Pons (tissue), 1 donor: ENCODE measurements at places on chromosomes 5 and 9.
A peak's percentile ranks its signal among the peaks of the same experiment; 100 is the strongest.

DNA sequence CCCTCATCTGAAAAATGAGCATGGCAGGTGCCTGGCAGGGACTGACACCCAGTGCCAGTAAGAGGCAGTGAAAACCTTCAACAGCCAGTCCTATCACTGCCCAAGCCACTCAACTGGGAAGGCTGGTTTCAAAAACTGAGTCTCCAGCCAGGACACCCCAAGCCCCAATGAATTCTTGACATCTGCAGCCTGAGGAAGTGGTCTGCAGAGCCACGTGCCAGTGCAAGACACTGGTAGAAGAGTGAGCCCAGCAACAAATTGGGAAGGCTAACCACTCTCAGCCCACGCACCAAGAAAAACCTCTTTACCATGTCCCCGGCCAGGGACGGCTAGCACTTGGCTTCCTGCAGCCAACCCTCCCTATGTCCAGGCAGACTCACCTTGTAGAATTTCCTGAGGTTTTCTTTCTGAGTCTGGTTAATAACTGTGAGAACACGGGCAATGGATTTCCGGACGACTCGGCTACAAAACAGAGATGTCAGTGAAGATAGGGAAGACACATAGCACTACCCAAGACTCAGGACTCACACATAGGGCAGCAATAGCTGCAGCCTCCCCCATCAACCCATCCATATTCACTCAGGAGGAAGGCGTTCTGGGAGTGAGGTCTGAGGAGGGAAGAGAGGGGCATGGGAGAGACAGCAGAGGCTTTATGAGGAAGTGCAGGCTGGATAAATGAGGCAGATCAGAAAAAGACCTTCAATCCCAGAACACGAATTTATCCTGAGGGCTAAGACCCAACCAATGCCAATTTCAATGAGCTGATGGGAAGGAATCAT lies 1.8 kb downstream of the RPL35 start:
- no peak for DNase-seq

DNA sequence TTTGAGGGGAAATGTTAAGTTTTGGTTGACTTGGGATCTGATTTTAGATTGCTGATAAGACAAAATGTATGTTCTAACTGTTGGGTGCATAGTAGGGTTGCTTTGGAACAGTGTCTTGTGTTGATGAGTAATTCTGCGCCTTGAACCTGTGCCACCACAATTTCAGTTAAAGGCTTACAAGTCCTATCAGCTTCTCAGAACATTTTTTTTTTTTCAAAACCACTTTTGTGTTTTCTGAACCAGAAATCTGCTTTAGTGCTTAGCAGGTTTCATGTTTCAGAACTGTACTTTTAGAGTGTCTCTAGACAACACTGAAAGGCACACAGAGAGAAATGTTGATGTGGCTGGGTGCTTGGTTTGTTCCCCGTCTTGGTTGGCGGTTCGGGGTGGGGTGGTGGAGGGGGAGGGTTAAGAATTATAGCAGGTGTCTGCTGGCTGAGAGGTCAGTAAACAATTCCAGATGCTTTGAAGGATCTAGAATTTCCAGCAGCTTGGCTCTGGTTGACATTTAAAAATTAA lies 84.6 kb downstream of the ANKRD55 start:
- DNase-seq = no peak

DNA sequence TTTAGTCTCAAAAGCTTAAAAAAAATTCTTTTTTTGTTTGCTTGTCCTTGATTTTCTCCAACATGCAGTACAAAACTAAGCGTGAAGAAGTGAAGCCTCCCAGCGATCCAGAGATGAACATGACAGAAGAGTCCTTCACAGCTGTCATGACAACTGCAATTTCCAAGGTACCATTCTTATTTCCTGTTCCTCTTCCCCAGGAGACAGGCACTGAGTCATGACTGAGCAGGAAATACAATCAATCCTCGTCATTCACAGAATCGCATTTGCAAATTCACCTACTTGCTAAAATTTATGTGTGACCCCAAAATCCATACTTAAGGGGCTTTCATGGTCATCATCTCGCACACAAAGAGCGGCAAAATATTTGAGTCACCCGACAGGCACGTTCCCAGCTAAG lies 77.3 kb downstream of the SLC1A1 start:
- no peak for DNase-seq

GRCh38 chr9:90141723-90142122 lies 500.9 kb downstream of the DIRAS2 start:
- DNase-seq = peak; percentile 22

DNA sequence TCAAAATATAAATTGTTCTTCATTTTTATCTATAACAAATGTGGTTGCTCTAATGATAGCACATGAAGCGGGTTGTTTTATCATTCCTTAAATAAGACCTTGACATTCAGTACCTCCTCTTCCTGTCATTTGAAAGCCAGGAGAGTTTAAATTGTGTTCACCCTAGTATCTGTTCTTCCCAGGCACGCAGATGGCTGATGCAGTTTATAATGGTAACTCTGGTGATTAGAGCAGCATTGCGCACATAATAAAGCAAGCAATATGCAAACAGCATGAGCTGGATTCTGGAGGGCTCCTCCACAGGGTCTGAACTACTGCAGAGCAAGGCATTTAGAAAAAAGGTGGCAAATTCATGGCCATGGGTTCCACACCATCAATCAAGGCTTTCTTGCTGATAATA lies 307.8 kb downstream of the ENC1 start:
- DNase-seq = no peak
